Esophagus mucosa (tissue), 1 donor: ENCODE measurements at places on chromosomes 7 and 10. TPM values are rescaled to one million over a fixed set of nuclear protein-coding genes. Genes with fewer than 3 reads are reported as not detected.

GRCh38 chr10:12742771-12743170 lies 258.7 kb downstream of the CCDC3 start:
- no peak for ATAC-seq

DNA sequence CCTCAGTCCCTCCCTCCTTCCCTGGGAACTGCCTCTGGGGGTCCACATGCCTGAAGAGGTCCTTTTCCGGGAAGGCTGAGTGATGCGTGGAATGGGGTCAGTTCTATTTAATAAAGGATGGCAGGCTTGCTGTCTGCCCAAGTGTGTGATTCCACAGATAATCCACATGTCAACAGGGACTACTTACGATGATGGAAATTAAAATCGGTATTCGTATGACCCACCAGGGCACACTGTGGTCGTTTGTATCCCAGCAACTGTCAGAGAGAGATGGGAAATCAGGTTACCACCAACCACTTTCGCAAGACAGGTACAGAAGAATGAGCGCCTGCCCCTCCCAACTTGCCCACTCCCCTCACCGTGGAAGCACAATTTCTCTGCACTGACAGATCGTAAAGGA lies 110.3 kb downstream of the VIPR2 start:
- no peak for ATAC-seq

DNA sequence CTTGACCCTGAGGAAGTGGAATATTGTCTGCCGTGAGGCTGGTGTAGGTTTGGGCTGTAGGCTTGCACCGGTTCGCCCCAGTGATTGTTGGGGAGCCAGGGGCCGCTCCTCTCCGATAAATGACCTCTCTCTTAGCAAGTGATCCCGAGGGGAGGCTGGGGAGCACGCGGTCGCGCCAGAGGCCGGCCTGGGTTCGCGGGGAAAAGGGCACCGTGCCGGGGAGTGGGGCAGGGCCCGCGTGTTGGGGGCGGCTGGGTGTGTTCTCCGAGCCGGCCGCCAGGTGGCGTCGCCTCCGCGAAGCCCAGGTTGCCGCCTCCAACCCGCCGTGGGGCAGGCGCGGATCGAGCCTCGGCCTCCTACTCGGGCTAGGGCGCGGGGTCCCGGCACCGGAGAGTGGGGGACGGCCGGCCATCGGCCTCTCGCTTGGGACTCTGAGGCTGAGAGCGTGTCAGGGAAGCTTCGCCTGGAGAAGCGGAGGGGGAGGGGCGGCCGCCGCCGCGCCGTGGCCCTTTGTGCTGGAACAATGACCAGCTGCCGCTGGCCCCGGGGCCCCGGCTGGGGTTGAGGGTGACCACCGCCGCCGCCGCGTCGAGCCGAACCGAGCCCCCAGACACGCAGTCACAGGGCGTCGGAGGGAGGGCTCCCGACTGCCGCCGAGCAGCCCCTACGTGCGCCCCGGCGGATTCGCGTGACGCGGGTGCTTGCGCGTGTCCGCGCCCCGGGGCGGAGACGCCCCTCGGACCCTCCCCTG lies 442 bp upstream of the LZTS2 start:
- peak; percentile 61 for ATAC-seq

DNA sequence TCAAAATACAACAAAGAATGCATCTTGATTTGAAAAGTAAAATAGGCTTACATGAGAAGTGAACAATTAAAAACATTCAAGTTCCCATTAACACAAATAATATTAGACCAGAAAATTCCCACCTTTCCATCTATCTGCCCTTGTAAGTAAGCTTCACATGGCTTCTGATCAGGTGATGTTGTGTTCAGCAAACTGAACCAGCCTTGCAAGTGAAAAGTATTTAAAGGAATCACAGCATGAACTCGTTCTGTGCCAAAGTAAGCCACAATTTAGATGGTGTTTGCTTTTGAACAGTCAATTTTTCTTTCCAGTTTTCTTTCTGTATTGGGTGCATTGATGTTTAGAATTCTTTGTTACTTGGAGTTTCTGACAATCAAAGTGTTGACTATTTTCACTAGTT lies 347.9 kb downstream of the TNS3 start:
- no peak for ATAC-seq

Gene RAB19
- 0.20 TPM for total RNA-seq

Gene CPA5
- total RNA-seq: not detected

GRCh38 chr10:128043259-128044045 lies 82.8 kb downstream of the MKI67 start:
- no peak for ATAC-seq

GRCh38 chr7:24825381-24825794 lies 68.1 kb upstream of the GSDME start:
- peak; percentile 43 for ATAC-seq

DNA sequence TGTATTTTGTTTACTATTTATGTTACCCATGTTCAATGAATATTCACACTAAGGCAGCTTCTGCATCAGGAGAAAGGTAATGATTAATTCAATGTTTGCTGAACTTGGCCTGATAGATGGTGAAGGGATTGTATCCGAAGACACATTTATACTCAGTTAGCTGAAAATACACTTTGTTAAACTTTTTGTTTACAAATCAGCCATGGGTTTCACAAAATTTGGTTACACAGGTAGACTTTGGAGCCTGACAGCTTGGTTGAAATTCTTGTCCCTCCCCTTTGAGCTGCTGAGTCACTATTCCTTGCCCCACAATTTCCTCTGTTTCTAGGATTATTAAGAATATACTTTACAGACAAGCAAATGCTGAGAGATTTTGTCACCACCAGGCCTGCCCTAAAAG lies 162.6 kb downstream of the PPP1R3A start:
- no peak for ATAC-seq

Gene ZNF853
- total RNA-seq: 0.24 TPM

Gene GPER1
- 1.6 TPM for total RNA-seq

GRCh38 chr7:95840953-95841950 lies 68.9 kb downstream of the DYNC1I1 start:
- ATAC-seq: peak; percentile 20
